ENCODE measurements at places on chromosomes 3 and 15. TPM values are rescaled to one million over a fixed set of nuclear protein-coding genes. Genes with fewer than 3 reads are reported as not detected.

CIP2A gene
- total RNA-seq = 57.0 TPM

POU1F1 gene
- not detected for total RNA-seq

DNA sequence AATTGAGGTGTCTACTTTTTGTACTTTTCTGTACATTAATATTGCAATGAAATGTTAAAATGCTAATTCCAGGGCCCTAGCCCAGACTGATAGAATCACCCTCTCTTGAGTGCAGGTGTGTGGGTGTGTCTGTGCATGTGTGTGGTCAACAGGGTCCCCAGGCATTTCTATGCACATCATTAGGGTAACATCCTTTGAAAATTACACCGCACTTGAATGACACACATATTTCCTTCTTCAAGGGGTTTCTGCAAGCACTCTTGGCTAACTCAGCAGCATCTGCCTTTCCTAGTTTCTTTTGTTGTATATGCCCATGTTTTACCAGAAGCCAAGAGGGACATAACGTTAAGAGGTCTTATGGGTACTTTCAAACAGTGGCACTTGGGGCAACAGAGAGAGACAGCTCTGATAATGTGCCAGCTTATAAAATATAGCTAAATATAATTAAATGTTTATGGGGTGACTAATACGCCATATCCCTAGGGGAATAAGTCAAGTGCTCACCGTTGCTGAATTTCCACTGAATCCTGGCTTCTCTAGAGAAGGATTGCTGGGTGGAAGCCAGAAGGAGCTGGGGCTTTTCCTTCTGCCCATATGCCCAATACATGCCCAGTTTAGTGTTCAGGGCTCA is 54.5 kb upstream of the LRIG1 start:
- DNase-seq = peak; percentile 47

CFAP161 gene
- total RNA-seq = not detected

GRCh38 chr3:133589503-133589902 is 16.0 kb downstream of the CDV3 start:
- DNase-seq = no peak

- no peak for DNase-seq
Measured at GRCh38 chr15:90570643-90571042, 40.9 kb downstream of the CRTC3 start.

TMEM212 gene
- total RNA-seq = not detected

GRCh38 chr3:18672561-18672960 is 247.4 kb upstream of the SATB1 start:
- DNase-seq = no peak

DNA sequence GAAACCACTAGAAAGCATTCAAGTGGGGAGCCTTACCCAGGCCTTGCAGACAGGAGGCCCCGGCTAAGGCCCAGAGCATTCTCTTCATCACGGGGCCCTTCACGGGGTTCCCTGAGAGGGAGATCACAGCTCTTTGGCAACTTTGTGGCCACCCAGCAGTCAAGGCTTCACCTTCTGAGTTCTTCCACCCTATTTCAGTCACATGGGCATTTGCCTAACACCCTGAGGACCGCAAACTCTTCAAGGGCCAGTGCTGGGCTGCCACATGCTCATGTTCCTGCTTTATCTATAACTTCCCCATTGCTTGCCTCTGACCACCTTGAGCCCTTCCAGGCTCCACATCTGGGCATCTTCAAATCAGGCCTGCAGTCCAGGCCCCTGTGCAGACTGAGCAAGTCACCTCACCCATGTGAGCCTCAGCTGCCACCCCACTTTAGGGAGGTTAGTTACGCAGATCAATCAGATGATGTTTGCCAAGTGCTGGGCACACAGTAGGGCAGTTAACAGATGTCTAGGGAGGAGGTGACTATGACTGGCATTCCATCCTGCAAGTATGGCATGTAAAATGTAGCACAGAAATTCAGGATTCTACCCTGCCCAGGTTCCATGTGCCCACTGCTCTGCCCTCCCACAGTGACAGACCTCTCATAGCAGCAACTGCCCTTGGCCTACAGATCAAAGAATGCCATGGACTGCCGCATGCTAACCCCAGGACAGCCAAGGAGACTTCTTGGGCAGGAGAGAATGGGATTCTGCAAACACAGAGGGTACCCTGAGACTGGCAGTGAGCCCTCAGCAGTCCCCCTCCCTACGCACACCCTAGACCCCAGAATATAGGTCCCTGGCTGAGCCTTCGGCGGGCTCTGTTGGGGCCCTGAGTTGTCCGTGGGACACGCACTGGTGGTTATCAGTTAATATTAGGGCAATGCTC is 37.6 kb upstream of the ZNF710 start:
- no peak for DNase-seq

IQCF5 gene
- not detected for total RNA-seq

C3orf20 gene
- total RNA-seq = not detected

DNA sequence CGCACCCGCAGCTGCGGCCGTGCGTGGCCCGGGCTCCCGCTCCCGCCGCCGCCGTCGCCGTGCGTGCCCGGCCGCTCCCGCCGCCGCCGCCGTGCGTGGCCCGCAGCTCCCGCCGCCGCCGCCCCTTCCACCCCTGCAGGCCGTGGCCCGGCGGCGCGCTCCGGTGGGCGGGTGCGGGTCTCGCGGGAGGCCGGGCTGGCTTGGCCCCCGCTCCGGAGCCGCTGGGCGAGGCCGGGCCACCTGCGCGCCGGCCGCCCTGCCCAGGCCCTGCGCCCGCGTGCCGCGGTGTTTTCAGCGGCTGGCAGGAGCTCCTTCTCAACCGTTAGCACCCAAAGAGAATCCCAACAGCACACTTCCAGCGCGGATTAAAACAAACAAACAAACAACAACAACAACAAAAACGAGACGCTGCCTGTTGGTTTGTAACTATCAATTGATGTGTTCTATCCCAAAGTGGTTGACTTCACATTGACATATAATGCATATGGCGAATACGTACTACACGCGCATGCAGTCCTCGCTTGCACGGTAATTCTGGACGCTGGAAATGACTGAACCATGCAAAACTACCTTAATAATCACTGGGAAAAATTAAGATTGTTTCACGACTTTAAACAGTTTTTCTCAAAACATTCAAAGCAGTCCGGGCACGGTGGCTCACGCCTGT is 113.7 kb upstream of the GOLGA8J start:
- no peak for DNase-seq

DNA sequence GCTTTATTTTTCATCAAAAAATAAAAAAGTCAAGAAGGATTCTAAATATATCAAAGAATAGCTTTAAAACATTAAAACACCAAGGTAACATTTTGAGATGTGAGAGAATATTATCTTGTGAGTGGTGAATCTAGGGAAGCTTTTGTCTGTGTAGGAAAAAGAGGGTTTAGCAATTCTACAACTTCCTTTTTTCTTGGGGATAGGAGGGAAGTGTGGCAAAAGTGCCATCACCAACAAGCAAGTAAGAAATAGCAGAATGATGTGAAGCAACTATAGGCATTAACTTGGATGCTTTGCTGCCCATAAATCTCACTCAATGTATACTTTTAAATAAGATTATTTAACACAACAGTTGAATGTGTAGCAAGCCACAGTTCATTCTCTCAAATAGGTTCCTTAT is 57.8 kb upstream of the SUCLG2 start:
- no peak for DNase-seq

GRCh38 chr15:67101911-67102598 is 36.7 kb downstream of the SMAD3 start:
- peak; percentile 80 for DNase-seq

- DNase-seq = no peak
Measured at GRCh38 chr3:61602466-61602865, 41.1 kb downstream of the PTPRG start.

GOLIM4 gene
- 55.9 TPM for total RNA-seq

DNA sequence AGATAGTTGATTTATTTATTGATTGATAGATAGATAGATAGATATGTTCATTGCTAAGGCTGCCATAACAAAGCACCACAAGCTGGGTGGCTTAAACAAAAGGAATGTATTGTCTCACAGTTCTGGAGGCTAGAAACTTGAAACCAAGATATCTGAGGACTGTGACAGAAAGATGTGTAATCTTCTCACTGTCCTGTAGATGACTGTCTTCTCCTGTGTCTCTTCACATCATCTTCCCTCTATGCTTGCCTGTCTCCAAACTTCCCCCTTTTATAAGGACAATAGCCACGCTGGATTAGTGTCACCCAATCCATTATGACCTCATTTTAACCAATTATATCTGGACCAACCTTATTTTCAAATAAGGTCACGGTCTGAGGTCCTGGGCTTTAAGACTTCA is 40.9 kb downstream of the GNB4 start:
- DNase-seq = no peak

LTK gene
- total RNA-seq = 0.31 TPM

DNA sequence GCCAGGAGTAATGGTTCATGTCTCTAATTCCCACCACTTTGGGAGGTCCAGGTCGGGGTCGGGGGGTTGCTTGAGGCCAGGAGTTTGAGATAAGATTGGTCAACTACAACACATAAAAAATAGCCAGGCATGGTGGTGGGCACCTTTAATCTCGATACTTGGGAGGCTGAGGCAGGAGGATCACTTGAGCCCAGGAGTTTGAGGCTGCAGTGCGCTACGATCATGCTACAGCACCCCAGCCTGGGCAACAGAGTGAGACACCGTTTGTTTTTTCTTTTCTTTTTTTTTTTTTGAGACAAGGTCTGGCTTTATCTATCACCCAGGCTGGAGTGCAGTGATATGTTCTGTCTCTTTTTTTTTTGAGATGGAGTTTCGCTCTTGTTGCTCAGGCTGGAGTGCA is 1.3 kb upstream of the VPS33B start:
- no peak for DNase-seq

- DNase-seq = no peak
Measured at GRCh38 chr3:49614936-49615335, 59.2 kb upstream of the APEH start.

GRCh38 chr15:96600350-96600749 is 269.9 kb downstream of the NR2F2 start:
- DNase-seq = no peak

DNA sequence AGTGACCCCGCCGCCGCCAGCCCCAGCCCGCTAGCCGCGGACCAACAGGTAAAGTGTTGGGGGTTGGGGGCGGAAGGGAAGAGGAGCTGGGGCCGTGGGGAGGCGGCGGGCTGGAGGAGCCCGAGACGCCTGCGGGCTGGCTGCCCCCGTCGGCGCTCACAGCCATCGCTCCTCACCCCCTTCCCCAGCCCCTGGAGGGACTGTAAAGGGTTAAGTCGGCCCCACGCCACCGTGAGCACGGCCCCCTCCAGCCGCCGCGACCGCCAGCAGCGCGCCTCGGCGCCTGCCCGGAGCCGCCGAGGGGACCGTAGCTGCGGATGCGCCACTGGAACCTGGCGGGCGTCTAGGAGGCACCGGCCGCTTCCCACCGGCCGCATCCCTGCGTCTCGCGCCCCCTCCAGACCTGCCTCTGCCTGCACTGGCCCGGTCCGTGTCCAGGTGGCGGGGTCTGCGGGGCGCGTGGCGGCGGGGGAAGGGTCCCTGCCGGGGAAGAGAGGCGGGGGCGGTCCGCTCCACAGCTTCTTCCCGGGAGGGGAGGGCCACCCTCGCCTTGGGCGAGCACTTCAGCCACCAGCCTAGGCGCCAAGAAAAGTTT is 522 bp downstream of the MED12L start:
- DNase-seq = no peak

DNA sequence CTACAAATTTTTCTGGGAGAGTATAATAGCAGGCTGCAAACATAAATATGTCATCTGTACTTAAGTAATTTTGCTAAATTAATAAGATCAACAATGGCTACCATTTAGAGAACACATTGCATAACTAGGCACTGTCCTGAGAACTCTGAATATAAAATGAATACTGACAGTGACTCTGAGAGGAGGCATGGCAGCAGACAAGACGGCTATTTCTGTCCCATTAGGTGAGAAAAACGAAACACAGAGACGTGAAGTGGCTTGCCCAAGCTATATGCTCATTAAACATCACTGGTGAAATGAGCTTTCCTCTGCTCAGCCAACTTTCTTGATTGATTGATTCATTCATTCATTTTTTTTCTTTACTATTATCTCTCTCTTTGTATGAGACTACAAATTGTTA is 384.3 kb downstream of the PTPRG start:
- DNase-seq = no peak

- peak; percentile 36 for DNase-seq
Measured at GRCh38 chr3:190180268-190180667, 59.6 kb upstream of the P3H2 start.

DNAH1 gene
- total RNA-seq = 1.1 TPM

GLDN gene
- not detected for total RNA-seq

DNA sequence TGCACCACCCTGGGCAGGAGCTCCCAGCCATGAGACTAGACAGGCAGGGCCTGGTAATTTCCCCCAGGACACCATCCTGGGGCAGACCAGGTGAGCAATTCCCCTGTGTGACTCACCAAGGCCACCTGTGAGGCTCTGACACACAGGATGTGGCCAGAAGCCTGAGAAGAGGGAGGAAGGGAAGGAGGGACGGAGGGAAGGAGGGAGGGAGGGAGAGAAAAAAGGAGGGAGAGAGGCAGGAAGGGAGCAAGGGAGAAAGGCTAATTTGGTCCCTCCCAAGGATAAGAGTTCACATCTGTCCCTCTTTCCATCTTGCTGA is 25.9 kb downstream of the WNT7A start:
- DNase-seq = no peak

DNA sequence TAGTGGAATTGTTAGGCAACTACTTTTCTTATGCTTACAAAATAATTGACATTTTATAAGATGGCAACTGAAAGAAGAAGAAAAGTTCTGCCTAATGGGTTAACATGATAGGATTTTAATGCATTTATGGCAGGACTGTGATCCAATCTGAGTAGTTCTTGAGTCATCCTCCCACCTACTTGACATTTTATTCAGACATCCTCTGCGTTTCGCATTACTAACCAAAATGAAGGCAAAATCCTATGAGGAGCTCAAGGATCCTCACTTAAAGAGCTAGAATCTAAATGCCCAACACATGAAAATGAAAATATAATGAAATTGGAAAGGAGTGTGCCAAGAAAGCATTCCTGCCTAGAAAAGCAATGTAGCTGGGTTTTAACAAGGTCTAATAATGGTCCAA is 581.1 kb upstream of the SEMA6D start:
- no peak for DNase-seq

- DNase-seq = no peak
Measured at GRCh38 chr15:60043744-60044435, 39.8 kb downstream of the FOXB1 start.

GRCh38 chr15:48411971-48412591 is 80.9 kb downstream of the DUT start:
- no peak for DNase-seq

DNA sequence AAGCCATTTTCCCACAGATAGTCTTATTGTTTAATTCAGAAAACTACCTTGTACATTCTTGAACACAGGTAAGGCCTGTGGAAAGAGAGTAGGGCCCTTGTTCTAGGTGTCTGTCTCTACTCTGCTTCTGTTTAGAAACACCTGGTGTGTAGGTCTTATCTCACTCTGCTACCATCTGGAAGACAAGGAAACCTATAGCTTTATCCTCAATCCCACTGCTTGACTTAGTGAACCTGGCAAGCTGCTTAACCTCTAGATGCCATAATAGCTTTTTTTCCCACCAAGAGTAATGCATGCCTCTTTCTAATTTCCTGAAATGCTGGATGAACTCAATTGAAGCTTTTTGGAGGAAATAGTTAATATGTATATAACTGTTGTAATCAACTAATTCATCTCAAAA is 82.6 kb upstream of the RAP2B start:
- DNase-seq = no peak

TIGIT gene
- total RNA-seq = not detected

GRCh38 chr3:16907243-16907642 is 22.5 kb downstream of the PLCL2 start:
- DNase-seq = no peak

ITGA11 gene
- total RNA-seq = 2.0 TPM

GRCh38 chr3:130379274-130379673 is 33.8 kb downstream of the COL6A5 start:
- no peak for DNase-seq
